ENCODE measurements at places on chromosomes 7 and 10.

- DNase-seq: no peak
These were observed 281.1 kb upstream of the MEOX2 start for GRCh38 chr7:15967551-15967950.

- no peak for DNase-seq
These were observed 5.0 kb upstream of the TASOR2 start for GRCh38 chr10:5679606-5680005.

DNA sequence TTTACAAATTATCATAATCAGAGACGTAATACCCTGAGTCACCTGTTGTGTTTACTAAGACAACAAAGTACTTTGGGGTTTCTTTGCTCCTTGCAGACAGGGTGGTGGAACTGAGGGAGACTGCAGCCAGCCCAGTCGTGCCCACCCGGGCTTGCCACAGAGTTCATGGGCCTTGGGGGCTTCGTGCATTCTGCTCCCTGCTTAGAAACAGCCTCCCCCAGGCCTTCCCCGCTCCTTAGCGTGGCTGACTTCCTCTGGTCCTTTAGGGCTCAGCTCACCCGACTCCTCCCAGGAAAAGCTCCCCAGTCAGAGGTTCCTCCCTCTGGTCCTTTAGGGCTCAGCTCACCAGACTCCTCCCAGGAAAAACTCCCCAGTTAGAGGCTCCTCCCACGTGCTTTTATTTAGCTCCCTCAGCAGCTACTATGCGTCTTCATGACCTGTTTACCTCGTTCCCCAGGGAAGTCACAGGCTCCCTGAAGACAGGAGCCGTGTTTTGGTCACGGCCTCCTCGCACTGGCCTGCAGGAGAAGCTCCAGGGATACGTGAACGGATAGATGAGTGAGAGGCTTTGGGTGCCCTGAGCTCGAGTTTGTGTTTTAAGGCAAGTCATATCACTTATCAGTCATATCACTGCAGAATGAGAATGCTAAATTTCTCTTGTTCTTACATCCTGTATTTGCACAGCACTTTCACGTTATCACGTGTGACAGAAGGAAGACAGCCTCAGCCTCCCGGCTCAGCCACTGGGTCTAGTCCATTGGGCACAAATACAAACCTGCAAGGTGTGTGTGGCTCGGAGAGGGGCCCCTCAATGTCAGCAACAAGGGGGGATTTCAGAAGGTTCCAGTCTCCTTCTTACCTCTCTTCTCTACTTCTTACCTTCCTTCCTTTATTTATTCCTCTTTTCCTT, 52.7 kb upstream of the VIPR2 start:
- DNase-seq: no peak

GRCh38 chr10:73865459-73866442, 8.6 kb downstream of the CAMK2G start:
- DNase-seq: peak; percentile 68

DNA sequence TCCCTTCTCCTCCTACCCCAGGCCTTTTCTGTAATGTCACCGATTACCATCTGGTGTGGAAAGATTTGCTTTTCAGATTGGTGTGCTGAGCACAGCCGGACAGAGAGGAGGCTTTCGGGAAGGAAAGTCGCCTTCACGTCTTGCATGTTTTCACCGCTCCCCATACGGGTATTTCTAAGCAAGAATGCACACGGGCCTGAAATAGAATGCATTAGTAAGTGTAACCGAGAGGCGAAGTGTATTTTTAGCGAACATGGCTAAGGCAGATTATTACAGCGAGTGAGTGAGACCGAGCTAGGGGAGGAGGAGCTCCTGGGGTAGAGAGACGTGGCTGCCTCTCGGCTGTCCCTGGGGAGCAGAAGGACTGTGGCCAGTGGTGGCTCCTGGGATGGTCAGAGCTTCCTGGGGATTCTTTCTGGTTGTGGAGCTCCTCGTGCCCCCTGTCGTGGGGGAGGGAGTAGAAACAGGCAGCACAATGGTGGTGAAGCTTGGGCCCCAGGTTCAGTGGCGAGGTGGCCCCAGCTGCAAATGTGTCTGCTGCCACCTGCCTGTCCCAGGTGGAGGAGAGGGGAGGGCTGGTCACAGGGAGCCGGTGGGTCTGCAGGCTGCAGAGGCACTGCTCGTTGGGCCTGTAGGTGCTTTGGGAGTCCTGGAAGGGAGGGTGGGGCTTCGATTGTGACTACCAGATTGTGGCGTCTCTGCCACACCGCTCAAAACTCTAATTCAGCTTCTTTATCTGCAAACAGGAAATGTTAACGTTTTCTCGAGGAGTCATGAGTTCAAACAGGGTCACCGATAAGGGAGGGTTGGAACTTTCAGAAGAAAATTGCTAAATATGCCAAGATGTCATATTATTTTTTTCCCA, 135.8 kb downstream of the CAMK1D start:
- no peak for DNase-seq

GRCh38 chr10:61411706-61412105, 41.5 kb downstream of the TMEM26 start:
- no peak for DNase-seq

GRCh38 chr7:71135663-71136062, 3.7 kb downstream of the GALNT17 start:
- DNase-seq: no peak

DNA sequence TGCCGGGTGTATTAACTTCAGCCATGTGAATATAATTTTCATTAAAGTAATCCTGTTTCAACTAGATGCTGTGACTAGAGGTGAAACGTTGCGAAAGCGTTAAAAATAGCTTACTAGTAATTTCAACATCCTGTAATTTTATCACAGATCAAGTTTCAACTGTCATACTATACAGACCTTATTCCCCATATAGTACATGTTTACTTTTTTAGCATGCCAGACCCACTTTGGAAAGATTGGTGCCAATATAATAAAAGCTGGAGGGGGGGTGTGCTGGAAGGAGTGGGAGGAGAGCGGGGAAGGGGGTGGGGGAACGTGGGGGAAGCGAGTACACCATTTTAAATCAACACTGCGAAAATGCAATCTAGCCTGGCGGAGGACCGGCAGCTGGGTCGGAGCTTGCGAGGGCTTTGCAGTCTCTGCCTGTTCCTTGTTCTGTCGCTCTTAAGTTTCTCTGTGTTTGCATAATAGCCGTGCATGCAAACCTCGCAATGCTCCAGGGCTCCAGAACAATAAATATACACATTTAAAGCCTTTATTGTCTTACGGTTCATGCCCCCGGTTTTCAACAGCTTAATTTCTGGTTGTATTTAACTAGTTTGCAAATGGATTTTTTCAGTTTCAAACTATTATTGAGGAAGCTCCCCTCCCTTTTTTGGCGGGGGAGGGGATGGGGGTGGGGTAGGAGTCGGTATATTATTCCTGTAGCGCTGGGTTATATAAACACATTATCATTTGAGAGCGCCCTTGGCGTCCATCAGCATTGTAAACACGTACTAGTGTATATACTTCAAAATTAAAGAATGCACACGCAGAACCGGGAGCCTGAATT, 1.3 kb upstream of the ARID5B start:
- peak; percentile 61 for DNase-seq

DNA sequence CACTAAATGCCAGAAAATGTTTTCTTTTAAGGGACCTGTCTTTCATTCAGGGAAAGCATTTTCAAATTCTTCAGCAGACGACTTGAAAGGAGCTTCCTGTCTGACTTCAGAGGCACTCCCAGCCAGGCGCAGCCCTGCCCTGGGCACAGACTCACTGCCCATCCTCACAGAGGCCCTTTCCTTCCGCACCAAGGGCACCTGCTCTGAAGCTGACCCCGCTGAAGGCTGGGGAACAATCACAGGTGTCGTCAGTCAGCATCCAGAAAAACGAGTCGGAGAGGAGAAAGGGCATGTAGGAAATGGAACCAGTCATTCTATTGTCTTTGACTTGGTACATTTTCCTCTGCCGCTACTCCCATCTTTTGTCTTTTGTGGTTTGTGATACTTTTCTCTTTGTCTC, 125.3 kb upstream of the PARD3 start:
- DNase-seq: no peak

GRCh38 chr7:132942701-132943100, 139.2 kb downstream of the CHCHD3 start:
- DNase-seq: no peak

DNA sequence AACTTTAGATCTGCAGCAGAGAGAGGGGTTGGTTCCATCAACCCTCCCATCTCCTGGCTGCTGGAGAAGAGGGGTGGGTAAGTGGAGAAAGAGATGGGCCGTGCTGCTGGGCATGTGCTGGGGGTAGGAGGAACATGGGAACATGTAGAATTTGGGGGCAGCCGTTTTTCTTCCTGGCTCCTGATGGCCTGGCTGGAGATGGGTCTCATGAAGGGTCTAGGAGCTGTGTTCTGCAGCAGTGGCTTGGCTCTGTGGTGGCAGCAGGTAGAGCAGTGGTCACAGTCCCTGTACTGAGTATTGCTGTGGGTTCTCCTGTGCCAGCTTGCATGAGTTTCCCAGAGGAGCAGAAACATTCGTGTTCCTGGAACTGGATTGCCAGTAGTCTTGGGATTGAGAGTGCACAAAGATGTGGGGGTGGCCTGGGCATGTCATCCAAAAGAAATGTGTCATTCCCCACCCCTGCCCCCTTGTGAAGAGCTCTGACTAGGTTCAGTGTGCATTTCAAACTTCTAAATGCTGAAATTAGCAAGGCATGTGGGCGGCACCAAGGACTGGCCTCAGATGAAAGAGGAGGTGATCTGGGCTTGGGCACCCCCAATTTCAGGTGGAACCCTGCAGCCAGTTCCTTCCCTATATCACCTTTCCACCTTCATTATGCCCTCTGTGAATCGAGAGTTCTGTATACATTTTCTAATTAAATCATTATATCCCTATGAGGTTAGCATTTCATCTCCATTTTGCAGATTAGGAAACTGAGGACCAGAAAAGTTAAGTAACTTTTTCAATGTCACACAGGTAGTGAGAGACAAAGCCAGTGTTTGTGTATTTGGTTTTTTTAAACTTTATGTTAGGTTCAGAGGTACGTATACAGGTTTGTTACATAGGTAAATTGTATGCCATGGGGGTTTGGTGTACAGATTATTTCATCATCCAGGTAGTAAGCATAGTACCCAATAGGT, 2.1 kb downstream of the CHST3 start:
- no peak for DNase-seq

DNA sequence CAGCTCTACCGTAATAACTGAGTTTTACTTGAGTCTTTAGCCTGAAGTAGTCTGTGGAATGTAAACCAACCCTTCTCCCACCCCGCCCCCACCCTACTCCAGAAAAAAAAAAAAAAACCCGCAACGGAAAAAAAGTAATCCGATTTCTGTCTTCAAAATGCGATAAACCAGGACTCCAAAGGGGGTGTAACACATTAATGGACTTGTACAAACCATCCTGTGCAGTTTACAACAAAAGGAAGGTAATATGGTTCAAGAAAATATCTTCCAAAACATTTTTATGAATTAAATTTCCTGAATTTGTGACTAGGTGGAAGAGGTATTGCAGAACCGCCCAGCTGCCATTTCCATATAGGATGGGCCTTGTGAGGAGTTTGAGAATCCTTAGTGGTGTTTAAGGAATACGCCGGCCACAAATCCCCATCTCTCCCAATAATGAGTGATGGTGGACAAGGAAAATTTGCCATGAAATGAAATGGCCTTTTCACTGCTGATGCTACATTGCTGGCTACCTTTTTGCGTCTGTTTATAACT, 10.6 kb downstream of the SKIDA1 start:
- DNase-seq: no peak

DNA sequence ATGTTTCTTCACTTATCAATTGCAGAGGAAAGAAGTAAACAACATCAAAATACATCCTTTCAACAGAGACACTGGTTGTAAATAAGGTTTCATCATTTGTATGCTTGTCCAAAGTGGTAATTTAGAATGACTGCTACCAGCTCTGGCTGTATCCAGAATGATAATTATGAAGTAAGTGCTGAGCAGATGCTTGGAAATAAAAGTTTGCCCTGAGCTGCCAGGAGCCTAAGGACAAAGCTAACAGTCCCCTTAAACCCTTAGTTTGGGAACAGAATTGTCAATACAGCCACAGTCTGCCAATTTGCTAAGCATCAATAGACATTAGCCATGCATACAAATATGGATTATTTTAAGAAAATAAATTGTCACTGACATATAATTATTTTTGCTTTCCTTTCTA, 147.0 kb upstream of the SLC13A1 start:
- DNase-seq: no peak

DNA sequence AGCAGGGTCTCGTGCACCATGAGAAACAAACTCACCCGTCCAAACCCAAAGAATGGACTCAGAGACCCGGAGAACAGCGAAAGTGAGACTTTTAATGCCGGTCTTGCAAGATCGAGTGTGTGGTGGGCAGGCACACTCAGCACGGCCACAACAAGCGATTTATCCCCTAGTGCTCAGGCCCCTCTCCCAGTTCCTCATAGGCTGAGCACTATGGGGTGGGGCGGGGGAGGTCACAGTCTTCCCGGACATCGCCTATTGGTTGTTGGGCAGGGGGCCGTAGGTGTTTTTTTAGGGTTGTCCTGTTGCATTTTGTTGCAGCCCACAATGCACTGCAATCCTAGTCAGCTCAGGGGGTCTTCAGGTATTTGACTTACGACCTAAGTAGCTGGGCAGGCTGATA, 608.3 kb upstream of the FOXK1 start:
- no peak for DNase-seq

GRCh38 chr10:1241973-1242935, 186.1 kb downstream of the WDR37 start:
- DNase-seq: no peak

DNA sequence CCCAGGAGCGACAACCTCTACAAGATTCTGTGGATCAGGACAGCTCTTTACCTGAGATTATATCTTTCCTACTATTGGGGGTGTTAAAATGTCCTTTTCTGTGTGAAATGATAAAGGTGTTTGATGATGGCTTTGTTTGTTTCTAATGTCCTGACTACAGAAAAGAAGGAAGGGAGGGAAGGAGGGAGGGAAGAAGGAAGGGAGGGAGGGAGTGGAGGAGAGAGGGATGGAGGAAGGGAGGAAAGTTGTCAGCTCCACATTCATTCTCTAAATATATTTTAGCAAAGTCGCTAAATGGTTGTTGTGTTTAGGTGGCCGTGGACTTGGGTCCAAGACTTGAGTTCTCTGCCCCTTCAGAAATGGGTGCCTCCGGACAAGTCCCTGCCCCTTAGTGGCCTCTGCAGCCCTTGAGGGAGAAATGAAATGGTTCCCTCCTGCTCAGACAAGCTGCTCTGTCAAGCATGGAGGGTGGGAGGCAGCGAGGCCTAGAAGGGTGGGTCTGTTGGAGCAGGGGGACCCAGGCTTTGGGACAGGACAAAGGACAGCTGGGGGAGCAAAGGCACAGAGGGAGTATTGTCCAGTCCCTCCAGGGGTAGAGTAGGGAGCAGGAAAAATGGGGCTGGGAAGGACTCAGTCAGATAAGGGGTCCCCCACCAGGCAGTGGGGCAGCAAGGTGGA, 4.4 kb downstream of the RGS10 start:
- DNase-seq: no peak

- no peak for DNase-seq
These were observed 75.6 kb downstream of the CTBP2 start for GRCh38 chr10:125084614-125085257.

DNA sequence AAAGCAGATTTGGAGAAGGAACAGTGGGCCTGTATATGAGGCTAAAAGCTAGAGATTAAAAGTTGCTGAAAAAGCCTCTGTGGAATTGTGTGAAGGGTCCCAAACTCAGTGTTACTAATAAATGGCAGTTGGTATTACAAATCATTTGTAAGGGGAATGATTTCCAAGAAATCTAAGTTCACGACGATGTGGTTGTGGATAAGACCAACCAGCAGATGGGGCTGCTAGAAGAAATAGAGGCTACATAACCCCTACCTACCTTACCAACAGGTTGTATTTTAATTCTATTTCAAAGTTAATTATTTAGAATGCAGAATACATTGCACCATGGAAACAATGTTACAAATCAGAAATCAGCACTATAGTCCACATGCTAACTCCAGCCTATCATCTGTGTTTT, 377.1 kb downstream of the HPSE2 start:
- DNase-seq: no peak
